ENCODE measurements at places on chromosomes 5 and 9.

DNA sequence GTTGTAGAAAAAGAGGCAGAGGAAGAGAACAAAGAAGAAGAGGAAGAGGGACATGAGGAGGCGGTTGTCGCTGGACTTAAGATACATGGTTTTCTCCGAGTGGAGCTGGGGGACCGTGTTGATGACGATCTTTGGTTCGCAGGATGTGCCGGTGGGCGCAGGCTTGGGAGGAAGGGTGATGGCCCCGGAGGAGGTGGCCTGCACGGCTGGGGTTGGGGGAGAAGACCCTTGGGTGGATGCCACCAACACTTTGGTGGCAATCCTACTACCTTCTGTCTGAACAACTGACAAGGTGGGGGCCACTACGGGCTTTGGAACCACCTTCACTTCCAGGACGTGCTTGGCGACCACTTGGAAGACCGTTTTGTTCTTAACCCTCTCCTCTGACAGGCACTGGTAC, 60.7 kb downstream of the SECISBP2 start:
- no peak for DNase-seq

GRCh38 chr5:38557792-38558191, 1.3 kb upstream of the LIFR start:
- DNase-seq, result no peak

DNA sequence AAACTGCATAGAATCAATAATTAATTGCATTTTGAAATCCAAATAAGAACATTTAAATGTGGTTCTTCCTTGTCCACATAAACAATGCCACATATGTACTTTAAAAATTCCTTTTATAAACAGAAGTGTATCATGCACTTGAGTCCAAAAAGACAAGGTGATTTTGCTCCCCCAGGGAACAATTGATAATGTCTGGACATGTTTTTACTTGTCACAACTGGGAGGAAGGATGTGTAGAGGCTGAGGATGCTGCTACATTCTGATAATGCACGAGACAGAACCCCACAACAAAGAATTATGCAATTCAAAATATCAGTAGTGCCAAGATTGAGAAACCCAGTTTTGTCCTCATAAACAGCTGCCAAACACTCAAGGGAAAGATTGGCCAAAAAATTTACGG, 181.1 kb upstream of the ISL1 start:
- no peak for DNase-seq

DNA sequence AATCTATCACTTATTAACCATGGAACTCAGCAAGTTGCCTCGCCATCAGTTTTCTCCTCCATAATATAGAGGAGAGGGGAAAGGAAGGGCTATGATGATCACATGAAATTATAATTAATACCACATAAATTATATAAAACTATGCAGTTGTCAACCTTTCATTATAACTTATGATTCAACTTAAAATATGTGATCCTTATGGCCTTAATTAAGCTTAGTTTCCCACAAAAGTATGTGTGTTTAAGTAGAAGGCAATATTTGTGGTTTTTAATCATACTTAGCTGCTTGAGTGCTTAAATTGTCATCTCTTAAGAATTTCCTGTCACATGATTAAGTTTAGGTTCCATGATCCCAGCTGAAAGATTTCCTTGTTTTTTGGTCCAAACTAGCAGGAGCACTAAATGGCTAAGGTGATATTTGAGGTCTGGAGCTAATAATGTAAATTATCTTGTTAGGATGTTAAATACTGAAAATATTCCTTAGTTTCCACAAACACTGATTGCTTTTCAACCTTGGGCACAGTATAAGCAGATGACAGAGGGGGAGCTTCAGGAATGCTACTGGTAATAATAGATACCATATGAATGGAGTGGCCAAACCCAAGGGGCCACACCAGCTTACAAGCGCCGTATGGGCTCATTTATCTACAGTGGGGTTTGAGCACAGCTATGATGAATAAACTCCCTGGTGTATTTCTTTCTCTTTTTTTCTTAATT, 26.4 kb upstream of the F2R start:
- no peak for DNase-seq

GRCh38 chr9:76448501-76448900, 10.5 kb upstream of the GCNT1 start:
- no peak for DNase-seq

- DNase-seq, result no peak
Observed at GRCh38 chr5:3153226-3153858, 401.9 kb upstream of the IRX2 start.

- DNase-seq, result peak; percentile 76
Observed at GRCh38 chr5:98770209-98770910, 3.1 kb upstream of the RGMB start.

GRCh38 chr5:125421006-125421405, 674.6 kb upstream of the ZNF608 start:
- DNase-seq, result no peak

DNA sequence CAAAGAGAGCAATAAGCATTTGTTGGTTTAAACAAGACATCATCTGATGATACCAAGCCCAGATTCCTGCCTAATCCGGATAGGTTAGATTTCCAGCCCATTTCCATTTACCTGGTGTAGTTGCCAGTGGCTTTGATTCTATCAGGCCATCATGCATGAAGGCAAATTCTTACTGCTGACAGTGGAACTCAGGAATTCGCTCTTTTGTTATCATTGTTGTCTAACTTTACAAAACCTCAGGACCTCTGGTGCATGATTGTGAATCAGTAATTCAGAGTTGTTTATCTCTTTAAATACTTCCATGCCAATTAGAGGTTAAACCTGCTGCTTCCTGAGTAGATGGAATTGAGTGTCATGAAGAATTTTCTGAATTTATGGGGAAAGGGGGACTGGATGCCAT, 76.5 kb downstream of the C9orf152 start:
- no peak for DNase-seq

- peak; percentile 24 for DNase-seq
Observed at GRCh38 chr5:168047043-168047668, 244.3 kb upstream of the WWC1 start.

- DNase-seq, result no peak
Observed at GRCh38 chr5:154797762-154798161, 42.6 kb downstream of the LARP1 start.

- DNase-seq, result no peak
Observed at GRCh38 chr5:123813264-123813663, 301.3 kb downstream of the CSNK1G3 start.

GRCh38 chr5:152237531-152237930, 167.5 kb downstream of the NMUR2 start:
- no peak for DNase-seq

- no peak for DNase-seq
Observed at GRCh38 chr5:105554568-105555169, 1992.1 kb upstream of the NUDT12 start.

- DNase-seq, result no peak
Observed at GRCh38 chr5:93510626-93511380, 70.2 kb downstream of the NR2F1-AS1 start.

DNA sequence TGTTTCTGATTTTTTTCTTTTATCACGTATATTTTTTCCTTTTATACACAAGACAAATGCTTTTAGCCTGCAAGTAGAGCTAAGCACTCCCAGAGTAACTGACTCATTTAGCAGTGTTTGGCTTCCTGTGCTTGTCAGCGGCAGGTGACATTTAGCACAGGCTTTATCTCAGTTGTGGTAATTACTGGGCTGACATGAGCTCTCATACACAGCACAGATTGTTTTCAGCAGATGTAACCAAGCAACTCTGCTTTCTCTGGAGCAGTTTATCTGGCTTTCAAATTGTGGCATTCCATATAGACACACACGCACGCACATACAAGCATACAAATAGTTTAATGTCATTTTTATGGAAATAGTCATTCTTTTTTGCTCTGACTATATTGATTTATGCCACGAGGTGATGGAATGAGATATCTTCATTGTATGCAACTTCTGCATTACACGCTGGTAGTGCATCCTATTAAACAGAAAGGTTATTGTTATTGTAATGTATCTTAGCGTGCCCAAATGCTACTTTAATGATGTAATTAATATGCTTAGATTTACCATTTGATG, 379.0 kb upstream of the GRAMD2B start:
- DNase-seq, result peak; percentile 71

- DNase-seq, result peak; percentile 47
Observed at GRCh38 chr5:157959370-157959769, 100.4 kb upstream of the CLINT1 start.

DNA sequence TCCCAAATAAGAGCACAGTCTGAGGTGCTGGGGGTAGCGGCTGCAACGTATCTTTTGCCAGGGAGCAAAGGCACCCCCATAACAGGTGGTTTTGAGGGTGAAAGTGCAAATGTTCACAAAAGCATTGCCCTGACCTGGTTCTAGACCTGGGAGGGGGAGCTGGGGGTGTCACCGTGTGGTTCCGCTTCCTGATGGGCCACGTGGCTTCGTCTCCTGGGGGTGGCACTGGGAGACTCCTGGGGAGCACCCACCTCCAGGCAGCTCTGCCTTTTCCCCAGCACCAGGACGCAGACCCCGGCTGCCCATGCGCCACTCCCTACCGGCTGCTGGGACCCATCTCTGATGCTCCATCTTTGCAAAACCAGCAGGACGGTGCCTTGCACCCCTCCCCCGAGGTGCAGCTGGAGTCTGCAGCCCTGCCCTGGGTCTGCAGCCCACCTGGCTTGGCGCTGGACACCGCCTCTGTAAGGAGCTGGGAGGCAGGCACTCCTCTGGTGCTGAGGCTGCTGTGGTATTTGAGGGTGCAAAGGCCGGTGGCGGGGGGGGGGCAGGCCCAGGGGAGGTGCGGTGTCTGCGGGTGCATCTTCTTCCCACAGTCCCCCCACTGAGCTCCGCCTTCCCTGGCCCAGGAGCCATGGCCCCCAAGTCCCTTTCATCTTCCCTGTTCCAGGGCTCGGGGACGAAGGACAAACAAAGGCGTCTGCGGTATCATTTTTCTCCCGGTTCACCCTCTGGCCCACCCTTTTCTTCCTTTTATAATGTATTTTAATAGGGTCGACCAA, 29.8 kb upstream of the RXRA start:
- no peak for DNase-seq

DNA sequence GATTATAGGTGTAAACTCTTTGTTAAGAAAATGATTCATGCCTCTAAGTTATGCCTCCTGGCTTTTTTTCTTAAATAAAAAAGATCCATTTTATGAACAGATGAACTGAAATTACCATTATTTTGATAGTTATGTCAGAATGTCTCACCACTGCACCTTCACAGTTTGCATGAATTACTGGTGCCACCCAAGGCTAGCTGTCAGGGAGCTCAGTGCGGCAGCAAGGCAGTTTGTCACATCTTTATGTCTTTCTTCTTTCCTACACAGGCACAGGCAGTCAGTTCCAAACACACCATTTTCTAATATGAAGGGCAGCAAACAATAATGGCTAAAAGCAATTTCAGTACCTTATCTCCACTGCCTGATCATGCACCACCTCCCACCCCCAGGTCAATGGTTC, 147.7 kb downstream of the SREK1 start:
- DNase-seq, result no peak

GRCh38 chr9:93955111-93955980, at the start of gene BARX1:
TSS of gene BARX1 (minus strand) at chr9:93955355. CDS start at chr9:93955146, 209 bp downstream.
- DNase-seq, result peak; percentile 93

DNA sequence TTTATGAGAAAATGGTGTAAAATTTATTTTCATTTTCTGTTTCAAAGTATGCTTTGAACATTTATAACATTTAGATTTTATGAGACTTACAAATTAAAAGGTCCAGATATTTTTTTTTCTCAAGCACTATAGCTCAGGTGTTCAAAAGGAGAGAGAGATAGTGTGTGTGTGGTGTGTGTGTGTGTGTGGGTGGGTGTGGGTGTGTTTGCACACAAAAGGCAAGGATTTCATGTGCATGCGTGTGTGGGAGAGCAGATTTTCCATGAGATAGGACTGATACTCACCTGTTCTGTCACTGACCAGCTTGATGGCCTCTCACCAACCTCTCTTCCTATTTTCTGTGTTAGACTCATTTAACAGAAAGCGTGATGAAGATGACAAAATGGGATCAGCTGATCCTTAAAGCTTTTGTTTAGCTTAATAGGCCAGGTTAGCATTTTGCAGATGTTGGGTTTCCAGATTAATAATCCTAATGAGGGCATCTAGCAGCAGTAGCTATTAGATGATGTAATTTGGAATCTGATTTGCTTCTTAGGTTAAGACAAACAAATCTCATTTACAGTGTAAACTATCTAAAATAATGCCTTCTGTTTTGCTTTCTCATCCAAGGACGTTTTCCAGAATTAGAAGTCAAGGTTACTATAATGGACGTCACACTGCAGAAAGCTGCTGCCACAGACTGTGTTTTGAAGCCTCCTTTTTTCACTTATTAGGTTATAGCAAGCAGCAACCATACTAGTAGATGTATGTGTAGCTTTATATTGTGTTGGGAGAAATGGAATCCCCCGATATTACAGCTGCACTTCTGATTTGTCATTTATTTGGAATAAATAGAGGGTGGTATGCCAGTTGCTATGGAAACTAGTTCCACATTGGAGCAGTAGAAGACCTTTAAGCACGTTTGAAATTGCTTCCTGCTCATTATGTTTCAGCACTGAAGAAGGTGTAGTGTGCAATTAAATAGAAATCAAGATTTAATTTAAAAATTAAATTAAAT, 355.6 kb downstream of the TAF11L14 start:
- peak; percentile 90 for DNase-seq

DNA sequence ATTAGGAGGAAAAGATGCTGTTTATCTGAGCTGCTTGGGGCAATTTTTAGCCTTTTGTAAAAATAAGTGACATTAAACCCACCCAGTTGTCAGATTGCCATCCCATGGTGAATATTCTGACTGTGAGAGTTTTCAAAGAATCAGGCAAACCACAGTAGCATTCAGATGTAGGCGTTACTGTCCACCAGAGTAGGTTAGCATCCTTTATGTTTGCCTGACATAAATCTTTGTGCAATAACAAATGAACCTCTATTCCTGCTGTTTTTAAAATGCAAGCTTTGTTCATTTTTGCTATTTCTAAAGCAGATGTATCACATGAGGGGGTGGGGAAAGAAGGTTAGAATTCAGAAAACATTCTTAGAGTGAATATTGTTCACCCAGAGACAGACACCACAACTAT, 427.8 kb downstream of the CDH9 start:
- no peak for DNase-seq

- no peak for DNase-seq
Observed at GRCh38 chr9:19464061-19464763, 55.4 kb downstream of the ACER2 start.

- no peak for DNase-seq
Observed at GRCh38 chr5:82540301-82540700, 262.1 kb upstream of the RPS23 start.

DNA sequence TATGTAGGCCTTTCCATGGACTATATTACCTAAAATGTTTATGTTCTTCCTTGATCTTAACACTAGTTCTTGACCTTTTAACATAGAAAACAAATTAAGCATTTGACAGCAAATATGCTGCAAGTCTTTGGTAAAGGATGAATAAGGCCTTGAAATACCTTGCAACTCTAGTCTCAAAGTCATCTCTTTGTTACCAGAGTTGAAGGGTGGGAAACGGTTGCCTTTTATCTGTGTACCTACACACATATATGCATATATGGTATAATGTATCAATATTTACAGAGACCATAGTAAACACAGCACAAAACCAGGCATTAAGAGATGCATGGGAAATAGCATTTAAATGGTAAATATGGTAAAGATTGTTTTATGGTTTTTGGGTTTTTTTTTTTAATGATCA, 16.5 kb downstream of the KIF2A start:
- no peak for DNase-seq

All from NCI-H1092 treated with DMSO at 0.1 percent for 48 hours (cell line).